ENCODE measurements at places on chromosomes 12 and 14. TPM values are rescaled to one million over a fixed set of nuclear protein-coding genes. Genes with fewer than 3 reads are reported as not detected.

AMN gene
- total RNA-seq = 0.33 TPM

CCNT1 gene
- total RNA-seq = 37.3 TPM

STX2 gene
- 11.0 TPM for total RNA-seq

CISTR gene
- not detected for total RNA-seq

DBX2 gene
- not detected for total RNA-seq

STAC3 gene
- total RNA-seq = 5.7 TPM

KRT7 gene
- total RNA-seq = 6.6 TPM

SAMD15 gene
- total RNA-seq = 1.1 TPM

ART4 gene
- not detected for total RNA-seq

ACSS3 gene
- total RNA-seq = 0.31 TPM

REC8 gene
- 68.3 TPM for total RNA-seq

TDRD9 gene
- total RNA-seq = not detected

ADAMTS20 gene
- not detected for total RNA-seq

TOMM20L gene
- not detected for total RNA-seq

MYF6 gene
- total RNA-seq = not detected

BCL11B gene
- 5.3 TPM for total RNA-seq

MARS1 gene
- total RNA-seq = 208 TPM

C3AR1 gene
- total RNA-seq = 0.10 TPM

PIANP gene
- total RNA-seq = 0.08 TPM

ADGRD1 gene
- 1.3 TPM for total RNA-seq

AKAP6 gene
- total RNA-seq = 5.3 TPM

ASIC1 gene
- 0.13 TPM for total RNA-seq

TPH2 gene
- total RNA-seq = not detected

SYCP3 gene
- total RNA-seq = 0.05 TPM

C12orf50 gene
- total RNA-seq = not detected
